ENCODE measurements at places on chromosomes 5 and 9.

- DNase-seq = no peak
Measured at GRCh38 chr5:81303563-81303962, 2.2 kb downstream of the ZCCHC9 start.

DNA sequence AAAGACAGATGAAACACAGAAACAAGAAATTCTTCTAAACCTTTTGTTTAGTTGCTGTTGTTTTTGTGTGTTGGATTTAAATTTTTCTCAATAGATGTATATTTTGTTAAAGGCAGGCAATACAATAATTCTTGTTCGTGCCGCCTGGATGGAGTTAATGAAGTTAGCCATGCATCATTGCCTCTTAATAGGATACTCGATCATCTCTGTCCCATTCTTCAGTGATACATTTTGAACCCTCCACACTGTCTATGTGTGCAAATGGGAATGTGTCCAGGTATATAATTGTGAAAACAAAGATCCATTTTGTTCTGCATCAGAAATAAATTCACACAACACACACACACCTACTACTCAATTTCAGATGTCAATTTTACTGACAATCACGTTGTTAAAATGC lies 186.6 kb upstream of the ADAMTS16 start:
- no peak for DNase-seq

DNA sequence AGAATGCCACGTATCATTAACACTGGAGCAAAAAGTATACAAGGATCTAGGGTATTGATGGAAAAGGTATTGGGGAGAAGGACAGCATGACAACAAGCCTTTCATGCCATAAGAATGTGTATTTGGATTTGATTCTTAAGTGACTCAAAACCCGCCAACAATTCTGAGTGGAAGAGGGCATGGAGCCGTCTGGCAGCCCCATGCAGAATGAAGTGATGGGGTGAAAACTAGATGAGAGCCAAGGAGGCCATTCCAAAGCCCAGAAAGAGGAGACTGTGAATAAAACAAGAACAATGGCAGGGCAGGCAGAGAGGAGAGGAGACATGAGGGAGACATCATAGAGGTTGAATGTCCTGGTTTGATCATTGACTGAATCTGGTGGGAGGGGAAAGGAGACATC lies 272.3 kb upstream of the WWC1 start:
- DNase-seq = no peak

DNA sequence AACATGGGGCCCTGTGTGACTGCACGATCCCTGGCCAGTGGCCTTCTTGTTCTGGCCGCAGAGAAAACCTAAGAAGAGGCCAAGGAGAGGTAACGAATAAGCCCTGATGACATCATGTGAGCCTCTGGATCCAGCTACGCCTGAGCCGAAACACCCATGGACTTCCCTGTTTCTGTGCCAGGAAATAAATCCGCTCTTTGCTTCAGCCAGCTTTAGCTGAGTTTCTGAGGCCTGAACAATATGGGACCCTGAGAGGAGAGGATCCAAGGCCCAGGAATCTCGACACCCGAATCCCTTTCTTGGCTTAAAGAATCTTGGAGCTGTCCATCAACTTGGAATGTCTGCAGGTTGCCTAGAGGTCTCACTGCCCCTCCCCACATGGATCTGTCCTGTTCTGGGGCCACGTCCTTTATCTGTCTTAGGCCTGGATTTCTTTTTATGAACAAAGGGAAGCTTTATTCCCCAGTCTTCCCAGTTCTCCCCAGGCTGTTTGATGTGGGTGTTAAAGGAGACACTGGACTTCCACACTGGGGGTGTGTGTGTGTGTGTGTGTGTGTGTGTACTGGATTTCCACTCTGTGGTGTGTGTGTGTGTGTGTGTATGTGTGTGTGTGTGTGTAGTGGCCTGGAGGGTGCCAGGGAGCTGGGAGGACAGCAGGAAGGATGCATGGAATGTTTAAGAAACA lies 13.7 kb downstream of the IER5L start:
- DNase-seq = no peak

DNA sequence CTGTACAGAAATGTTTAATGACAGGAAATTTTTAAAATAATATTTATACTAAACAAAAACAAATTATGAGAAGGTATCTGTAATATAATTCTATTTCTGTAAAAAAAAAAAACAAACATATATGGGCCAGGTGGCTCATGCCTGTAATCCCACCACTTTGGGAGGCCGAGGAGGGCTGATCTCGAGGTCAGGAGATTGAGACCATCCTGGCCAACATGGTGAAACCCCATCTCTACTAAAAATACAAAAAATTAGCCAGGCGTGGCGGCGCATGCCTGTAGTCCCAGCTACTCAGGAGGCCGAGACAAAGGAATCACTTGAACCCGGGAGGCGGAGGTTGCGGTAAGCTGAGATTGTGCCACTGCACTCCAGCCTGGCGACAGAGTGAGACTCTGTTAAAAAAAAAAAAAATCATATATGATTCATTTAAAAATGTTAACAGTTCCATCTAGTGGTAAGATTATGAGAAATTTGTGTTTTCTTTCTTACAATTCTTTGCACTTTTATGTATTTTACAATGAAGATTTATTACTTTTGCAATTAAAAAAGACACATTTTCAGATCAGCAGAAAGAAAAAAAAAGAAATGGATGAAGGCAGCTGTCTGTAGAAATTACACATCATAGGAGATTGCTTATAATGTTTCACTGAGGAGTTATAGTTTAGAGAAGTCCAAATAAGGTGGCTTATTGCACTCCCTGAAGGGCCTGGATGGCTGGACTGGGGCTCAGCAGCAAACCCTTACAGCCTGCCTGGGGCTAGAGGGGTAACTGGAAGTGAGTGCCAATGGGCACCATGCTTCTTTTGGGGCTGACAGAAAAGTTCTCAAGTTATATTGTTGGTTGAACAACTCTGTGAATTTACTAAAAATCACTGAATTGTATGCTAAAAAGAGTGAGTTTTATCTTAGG lies 20.3 kb downstream of the C9orf153 start:
- no peak for DNase-seq

GRCh38 chr5:177472460-177473442 lies 683 bp downstream of the DBN1 start:
- peak; percentile 72 for DNase-seq

DNA sequence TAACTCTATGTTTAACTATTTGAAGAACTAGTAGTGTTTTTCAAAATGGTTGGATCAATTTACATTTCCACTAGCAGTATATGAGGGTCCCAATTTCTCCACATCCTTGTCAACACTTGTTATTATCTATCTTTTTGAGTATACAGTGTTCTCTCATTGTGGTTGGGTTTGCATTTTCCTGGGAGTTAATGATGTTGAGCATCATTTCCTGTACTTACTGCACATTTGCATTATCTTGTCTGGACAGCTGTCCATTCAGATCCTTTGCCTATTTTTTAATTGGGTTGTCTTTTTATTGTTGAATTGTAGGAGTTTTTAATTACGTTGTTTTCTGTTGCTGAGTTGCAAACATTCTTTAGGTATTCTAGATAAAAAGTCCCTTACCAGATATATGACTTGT lies 103.4 kb upstream of the LRRTM2 start:
- no peak for DNase-seq

DNA sequence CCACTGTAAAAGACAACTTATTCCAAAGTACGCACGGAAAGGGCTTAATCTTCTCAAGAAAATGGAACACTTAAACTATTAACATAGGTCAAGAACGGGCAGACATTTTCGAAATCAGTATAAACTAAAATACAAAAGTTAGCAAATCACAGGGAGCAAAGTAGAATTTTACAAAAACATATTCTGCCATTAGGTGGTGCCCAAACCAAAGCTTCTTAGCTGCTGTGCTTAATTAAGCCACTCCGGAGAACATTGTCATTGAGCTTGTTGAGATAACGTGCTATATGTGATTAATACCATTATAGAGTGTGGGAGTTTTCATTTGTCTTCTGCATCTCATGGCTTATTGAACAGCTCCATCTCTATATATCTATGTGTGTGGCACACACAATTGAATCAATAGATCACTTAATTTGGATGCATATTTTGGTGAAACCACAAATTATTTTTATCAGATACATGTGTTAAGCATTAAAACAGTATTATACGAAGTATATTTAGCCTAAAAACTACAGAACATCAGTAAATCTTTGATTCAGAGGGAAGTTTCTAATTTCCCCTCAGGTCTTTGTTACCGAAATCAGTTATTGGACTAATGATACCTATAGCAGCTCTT lies 23.4 kb downstream of the UBLCP1 start:
- DNase-seq = peak; percentile 57

- no peak for DNase-seq
Measured at GRCh38 chr9:114035845-114036801, 42.0 kb downstream of the AMBP start.

DNA sequence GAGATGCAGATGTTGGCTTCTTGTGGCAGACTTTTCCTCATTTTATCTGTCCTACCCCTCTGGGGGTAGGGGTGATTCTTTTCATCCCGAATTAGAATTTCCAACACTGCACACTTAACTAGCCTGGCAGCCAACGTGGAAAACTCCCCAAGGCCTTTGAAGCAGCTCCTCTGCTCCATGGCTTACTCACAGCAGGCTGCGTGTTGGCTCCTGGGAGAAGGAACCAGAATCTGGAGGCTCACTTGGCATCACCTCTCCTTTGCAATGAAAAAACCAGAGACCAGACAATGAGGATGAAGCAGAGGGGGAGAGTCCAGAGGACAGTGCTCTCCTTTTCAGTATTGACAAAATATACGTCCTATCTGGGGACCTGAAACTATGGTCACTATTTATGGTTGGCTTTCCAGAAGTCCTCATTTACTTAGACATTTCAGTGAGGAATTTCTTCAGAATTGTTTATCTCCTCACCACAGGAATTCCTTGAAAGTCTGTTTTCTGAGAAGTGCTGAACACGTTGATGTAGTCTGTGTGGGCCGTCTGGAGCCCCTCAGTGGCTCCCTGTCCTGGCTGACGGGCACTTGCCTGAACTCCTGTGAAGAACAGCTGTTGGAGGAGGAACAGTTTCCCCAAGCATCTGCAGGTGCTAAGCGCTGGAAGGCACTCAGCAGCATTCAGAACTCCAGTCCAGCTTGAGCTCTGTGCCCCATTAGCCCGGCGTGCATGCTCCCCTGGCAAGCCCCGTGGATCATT lies 231.3 kb downstream of the RFK start:
- DNase-seq = peak; percentile 55

- no peak for DNase-seq
Measured at GRCh38 chr5:67263656-67264408, 67.2 kb upstream of the CD180 start.

GRCh38 chr9:74973714-74974113 lies 21.0 kb upstream of the C9orf40 start:
- DNase-seq = no peak

DNA sequence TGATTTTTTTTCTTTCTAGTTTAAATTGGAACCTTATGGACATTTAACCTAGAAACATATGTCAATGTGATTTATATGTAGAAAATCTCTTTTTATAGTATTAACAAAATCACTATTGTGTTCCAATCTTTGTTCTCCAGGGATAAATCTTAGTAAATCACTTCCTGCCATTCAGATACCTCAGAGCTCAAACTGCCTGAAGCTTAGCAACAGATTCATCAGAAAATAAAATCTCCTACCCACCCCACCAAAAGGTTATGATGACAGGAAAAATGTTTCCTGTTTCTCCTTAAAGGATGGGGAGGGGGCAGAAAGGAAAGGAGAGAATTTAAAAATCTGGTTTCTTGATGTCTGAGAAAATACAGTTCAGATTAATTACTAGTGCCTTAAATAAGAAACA lies 105.0 kb upstream of the TUT7 start:
- no peak for DNase-seq

DNA sequence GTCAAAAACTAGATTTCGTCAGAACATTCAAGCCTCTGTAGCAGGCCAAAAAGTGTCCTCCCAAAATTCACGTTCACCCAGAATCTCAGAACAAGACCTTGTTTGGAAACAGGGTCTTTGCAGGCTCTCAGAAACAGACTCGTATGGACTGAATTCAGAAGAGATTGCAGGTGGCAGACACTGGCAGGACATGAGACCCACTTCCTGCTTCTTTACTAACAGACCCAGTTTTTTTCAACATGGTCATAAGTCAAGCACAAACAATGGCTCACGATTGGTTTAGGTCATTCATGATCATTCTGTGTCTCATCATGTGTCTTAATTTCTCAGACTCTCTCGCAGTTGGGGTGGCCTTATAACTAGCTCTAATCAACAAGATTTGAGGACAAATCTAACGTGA lies 5.4 kb upstream of the TENT4A start:
- no peak for DNase-seq

DNA sequence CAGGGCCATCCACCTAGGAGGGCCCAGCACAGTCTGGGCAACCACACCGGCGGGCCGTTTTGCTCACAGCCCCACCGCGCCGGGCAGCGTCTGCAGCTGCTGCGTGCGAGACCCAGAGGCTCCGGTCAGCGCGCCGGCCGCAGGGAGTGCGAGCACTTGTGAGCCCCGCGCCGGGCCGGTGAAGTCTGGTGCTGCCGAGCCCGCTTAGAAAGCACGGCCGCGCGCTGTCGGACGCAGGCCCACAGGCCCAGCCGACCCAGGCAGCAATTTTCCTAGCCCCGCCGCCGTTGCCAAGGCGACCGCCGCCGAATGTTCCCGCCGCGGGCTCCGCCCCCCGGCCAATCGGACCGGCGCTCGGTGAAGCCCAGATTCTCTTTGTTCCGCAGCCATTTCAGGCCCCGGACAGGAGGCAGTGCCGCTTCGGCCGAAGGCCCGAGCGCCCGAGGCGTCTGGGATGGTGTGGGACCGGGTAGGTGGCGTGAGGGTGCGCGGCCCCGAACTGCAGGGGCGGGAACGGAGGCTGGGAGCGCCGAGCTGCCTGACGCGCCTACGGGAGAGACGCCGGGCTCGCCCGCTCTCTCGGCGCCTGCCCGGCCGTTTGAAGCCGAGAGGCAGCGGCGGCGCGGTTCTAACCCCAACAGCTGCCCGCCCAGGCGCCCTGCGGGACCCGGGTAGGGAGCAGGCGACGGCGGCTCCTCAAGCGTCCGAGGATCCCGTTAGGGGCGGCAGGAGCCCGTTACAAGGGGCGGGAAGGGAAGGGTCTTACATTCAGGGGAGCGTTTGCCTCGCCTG lies at the start of gene TNPO1:
TSS of gene TNPO1 (plus strand) at position 378 of the 792 bp plus-strand sequence. CDS start at position 455, 77 bp downstream.
- peak; percentile 93 for DNase-seq

GRCh38 chr5:107400328-107400727 lies 270.4 kb downstream of the EFNA5 start:
- no peak for DNase-seq

GRCh38 chr5:151338734-151339133 lies 8.6 kb downstream of the SLC36A2 start:
- no peak for DNase-seq

DNA sequence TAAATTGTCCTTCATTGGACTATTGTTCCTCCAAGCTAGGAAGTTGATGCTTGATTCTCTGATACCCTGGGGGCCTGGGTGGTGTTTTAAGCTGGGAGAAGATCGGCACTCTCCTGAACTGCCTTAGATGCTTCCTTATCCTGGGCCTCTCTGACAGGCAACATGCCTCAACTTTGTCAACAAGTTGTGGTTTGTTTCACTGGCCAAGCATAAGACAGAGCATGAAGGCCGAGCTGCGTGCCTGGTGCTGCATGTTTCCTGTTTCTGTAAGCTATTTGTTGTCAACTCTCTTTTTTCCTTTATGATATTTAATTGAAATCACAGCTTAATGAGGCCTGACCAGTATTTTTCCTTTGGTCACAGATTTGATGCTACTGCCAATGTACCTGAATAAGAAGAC lies 187.6 kb upstream of the TNC start:
- no peak for DNase-seq
